Stimulated activated CD4-positive, alpha-beta T cell treated with anti-CD3 and anti-CD28 coated beads, TNF-alpha, amount 100 ng/mL, for 4 hours (primary cell): ENCODE measurements at places on chromosomes 2 and 18.

DNA sequence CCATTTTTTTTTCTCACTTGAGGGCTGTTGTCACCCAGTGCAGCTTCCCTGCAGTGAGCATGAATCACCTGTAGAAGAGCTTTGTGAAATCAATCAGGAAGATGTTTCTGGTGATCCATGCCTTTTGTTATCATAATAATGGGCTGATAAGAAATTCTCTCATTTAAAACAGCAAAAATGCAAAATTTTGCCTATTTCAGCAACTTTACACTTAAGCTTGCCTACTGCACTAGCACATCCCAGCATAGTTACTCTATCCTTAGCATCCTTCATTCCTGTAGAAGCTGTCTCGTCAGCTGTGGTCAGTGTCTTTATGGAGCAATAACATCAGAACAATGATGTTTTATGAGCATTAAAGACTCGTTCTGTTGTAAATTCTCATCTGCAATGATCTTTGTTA, 178.6 kb upstream of the ZNF804A start:
- DNase-seq: no peak

DNA sequence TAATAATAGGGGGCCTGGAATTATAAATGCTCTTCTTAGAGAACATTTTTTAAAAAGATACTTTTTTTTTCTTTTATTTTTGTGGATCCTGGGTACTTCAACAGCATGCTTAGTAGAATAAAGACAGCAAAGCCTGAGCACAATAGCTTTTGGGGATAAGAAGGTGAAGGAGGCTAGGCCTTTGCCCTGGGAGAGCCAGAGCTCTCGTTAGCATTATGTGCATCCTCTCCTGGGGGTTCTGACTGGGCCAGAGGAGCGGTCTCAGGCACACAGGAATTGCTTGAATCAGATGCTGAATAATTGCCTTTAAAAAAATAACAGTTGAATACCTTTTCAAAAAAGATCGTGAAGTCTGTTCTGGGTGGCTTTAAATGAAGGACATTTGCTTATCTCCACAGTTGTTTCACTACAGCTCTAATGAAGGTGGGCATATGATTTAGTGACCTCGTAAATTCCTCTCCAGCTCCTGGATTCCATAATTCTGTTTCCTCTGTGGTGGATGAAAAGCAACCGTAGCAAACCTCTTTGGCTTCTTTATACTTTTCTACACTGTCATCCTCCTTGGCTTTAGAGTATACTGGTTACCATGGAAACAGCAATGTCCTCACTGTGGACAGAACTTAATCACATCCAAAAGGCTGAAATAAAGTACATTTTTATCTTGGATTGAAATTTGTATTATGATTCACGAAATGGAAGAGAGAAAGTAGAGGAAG, 133.8 kb downstream of the MAIP1 start:
- no peak for DNase-seq

- DNase-seq: no peak
Observed at GRCh38 chr2:4938206-4938605, 754.0 kb upstream of the SOX11 start.

GRCh38 chr2:165582863-165583506, 113.5 kb downstream of the CSRNP3 start:
- DNase-seq: no peak

GRCh38 chr2:68363721-68364120, 1.4 kb upstream of the PLEK start:
- DNase-seq: no peak
